Progenitor cell of endocrine pancreas (in vitro differentiated cells): ENCODE measurements at places on chromosomes 6 and 20. TPM values are rescaled to one million over a fixed set of nuclear protein-coding genes. Genes with fewer than 3 reads are reported as not detected.

LATS1 gene
- 40.5 and 41.8 TPM in 2 replicates for total RNA-seq

EYA2 gene
- 0.53 and 0.73 TPM in 2 replicates for total RNA-seq

SLC35F1 gene
- 4.5 and 5.1 TPM in 2 replicates for total RNA-seq

GRCh38 chr20:36544134-36545018 lies 3.1 kb downstream of the MYL9 start:
- DNase-seq = no peak
